Uterus (tissue), 4 donors: ENCODE measurements at places on chromosomes 4 and X.

DNA sequence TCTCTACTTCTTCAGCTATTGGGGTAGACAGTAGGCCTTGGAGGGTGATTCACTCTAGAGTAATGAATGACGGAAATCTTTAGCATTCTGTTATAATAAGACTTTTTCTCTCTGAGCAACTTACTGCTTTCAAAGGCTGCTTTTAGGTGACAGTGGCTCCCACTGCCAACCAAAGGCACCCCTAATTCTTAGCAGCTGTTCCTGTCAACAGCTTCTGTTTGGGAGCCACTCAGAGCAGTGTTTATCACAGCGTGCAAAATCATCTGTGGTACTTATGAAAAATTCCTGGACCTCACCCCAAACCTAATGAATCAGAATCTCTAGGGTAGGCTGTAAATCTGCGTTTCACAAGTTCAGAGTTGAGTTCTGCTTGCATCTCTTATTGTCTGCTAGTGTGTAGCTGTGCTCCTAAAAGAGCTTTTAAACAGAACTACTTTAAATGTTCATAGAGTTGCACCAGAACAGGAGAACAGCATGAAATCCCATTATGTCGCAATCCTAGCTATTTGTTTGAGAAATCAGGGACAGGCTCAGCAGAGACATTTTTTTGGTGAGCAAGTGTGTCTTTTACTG is 52.8 kb upstream of the POU4F2 start:
- no peak for DNase-seq

- no peak for DNase-seq
Observed at GRCh38 chrX:115553171-115553570, 7.8 kb upstream of the PLS3 start.

DNA sequence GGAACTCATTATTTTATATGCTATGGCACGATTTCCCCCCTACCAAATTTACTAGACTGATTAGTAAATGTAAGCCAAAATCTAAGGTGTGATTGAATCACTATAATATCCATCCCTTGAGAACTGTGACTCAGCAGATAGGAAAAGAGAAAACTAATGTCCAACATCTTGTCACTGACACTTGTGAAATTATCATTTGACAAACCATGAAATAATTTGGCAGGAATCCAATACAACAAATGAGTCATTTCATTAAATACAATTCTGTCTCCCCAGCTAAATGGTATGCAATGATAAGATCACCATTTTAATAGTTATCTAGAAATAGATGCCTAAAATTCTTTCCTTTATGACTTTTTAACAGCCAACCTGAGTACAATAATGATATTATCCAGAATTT is 462.3 kb downstream of the DMD start:
- no peak for DNase-seq

DNA sequence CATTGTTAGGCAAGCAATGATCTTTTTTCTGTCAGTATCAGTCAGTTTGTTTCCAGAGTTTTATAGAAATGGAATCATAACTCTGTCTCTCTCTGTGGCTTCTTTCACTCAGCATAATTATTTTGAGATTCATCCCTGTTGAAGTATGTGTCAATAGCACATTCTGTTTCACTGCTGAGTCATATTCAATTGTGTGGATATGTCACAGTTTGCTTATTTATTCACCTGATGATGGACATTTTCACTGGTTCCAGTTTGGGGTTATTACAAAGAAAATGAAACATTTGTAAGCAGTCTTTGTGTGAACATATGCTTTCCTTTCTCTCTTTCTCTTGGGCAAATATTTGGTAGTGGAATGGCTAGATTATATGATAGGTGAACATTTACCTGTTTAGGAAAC is 10.2 kb upstream of the ZNF718 start:
- DNase-seq = no peak

DNA sequence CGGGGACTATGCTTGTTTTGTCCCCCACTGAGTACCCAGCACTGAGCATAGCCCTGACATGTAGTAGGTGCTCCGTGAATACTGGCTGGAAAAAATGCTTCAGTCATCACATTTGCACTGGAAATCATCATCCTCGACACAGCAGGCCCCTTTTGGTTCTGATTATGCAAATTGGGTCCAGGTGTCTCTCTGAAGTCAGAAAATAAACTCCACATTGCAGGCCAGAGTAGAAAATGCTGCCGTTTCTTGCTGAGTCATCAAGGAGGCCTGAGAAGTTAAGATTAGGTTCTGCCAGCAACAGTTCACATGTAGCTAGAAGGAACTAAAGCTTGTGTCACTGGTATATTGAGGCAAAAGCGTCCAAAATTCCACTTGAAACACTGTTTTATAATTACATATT is 15.0 kb upstream of the STK32B start:
- no peak for DNase-seq

- no peak for DNase-seq
Observed at GRCh38 chr4:20456407-20456806, 204.7 kb downstream of the SLIT2 start.

DNA sequence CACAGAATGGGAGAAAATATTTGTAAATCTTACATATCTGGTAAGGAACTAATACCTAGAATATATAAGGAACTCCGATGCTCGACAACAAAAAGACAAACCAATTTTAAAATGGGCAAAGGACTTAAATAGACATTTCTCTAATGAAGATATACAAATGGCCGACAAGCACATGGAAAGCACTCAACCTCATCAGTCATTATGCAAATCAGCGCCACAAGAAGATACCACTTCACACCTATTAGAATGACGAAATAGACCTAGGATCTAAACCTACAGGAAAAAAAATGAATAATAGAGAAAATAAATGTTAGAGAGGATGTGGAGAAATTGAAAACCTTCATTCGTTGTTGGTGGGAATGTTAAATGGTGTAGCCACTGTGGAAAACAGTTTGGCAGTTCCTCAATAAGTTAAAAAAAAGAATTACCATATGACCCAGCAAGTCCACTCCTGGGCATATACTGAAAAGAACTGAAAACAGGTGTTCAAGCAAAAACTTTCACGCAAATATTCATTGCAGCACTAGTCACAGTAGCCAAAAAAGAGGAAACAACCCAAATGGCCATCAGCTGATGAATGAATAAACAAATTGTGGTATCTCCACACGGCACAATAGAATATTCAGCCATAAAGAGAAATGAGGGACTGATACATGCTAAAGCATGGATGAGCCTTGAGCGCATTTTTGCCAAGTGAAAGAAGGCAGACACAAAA is 57.3 kb upstream of the WDR19 start:
- no peak for DNase-seq

GRCh38 chr4:1250921-1251772 is 2.2 kb upstream of the CTBP1 start:
- no peak for DNase-seq
